Thyroid gland (tissue), 4 donors: ENCODE measurements at places on chromosomes 7 and 10. TPM values are rescaled to one million over a fixed set of nuclear protein-coding genes. Genes with fewer than 3 reads are reported as not detected.
A peak's percentile ranks its signal among the peaks of the same experiment; 100 is the strongest.

- H3K36me3 ChIP-seq = no peaks in the 10 kb centered on the region
- no peak overlapping the region for H3K4me3 ChIP-seq
- H3K27me3 ChIP-seq = no peaks in the 10 kb centered on the region
- no peaks in the 10 kb centered on the region for H3K4me1 ChIP-seq
These were observed 46.9 kb upstream of the STK17A start for GRCh38 chr7:43535810-43536585.

DNA sequence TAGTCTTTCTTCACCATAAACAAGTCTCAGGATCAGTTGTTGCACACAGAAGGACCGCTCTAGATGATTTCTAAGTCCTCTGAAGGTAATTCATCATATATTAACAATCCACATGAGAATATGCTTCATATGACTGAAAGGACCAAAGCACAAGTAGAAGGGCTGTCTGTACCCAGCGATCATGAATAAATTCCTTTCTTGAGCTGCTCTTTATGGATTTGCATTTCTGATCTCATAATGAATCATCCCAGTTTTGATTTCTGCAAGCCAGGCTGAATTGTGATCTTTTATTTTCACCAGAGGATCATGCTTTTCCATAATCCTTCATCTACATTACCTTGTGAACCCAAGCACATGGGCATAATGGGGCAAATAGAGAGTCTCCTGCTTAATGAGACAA lies 675.6 kb downstream of the MAGI2 start:
- H3K4me3 ChIP-seq = no peak overlapping the region
- no peak overlapping the region for H3K27ac ChIP-seq
- no peak for DNase-seq
- no peaks in the 10 kb centered on the region for H3K27me3 ChIP-seq
- H3K36me3 ChIP-seq = no peaks in the 10 kb centered on the region
- no peaks in the 10 kb centered on the region for H3K4me1 ChIP-seq

RBM48 gene
- total RNA-seq = 23.8 TPM

GRCh38 chr7:134480202-134480601 lies 21.3 kb upstream of the AKR1B1 start:
- no peak overlapping the region for H3K27ac ChIP-seq
- DNase-seq = no peak
- H3K27me3 ChIP-seq = no peaks in the 10 kb centered on the region
- no peaks in the 10 kb centered on the region for H3K4me1 ChIP-seq

PAPOLB gene
- 0.22 TPM for total RNA-seq

OPN4 gene
- total RNA-seq = not detected

C10orf67 gene
- not detected for total RNA-seq

SFXN2 gene
- total RNA-seq = 23.2 TPM

DNA sequence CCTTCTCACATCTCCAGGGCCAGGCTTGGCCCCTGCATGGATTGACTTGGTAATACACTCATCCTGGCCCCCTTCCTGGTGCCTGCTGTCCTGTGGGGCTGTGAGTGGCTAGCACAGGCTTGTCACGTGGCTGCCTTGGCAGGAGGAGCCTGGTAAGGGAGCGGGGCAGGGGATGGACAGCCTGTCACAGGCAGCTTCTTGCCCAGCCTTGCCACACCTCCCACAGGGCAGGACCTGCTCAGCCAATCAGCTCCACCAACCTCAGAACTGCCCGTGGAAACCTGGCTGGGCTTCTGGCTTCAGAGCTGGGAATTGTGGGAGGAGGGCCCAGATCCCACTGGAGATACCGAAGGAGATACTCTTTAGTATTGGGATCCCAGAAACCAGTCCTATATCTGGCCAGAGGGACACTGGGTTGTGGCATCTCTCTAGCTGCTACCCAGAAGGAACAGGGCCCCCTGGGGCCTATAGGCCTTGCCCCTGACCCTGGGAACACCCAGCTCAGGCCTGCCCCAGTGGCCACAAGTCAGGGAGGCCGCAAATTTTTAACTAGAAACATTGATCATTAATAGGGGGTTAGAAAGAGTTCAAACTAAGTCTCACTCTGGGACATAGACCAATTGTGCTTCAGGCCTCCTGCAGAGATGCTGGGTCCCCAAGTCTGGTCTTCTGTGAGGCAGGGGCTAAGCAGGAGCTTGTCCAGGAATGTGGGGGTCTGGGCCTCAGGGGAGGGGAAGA lies at the start of gene HOGA1:
Gene HOGA1, plus strand, starts transcription at position 330 of the 738 bp plus-strand sequence. Its CDS starts 315 bp downstream, at position 645.
- H3K36me3 ChIP-seq = no peaks in the 10 kb centered on the region
- no peak within 1 kb of the TSS for H3K27ac ChIP-seq
- no peaks in the 10 kb centered on the region for H3K27me3 ChIP-seq
- DNase-seq = peak; percentile 60
